ENCODE measurements at places on chromosomes 6 and 20. TPM values are rescaled to one million over a fixed set of nuclear protein-coding genes. Genes with fewer than 3 reads are reported as not detected.
A peak's percentile ranks its signal among the peaks of the same experiment; 100 is the strongest.

Gene MYCT1
- not detected for total RNA-seq

Gene CFAP61
- not detected for total RNA-seq

Gene KHDC1
- total RNA-seq = not detected

Gene AIF1
- total RNA-seq = not detected

DNA sequence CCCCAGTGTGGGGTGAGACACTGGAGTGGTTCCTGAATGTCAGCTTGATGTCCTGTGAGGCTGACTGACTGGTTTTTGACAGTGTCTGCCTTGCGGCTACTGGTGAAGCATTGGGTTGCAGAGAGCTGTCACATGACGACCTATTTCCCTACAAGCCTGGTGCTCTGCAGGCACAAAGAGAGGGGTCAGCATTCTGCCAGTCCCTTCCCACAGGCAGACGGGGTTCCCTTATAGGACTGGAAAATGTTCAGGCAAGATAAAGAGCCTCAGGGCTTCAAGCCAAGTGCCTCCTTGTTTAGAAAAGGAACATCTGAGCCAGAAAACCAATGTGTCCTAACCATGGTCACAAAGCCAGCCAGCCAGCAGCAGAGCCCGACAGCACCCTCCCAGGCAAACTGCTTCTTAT is 11.0 kb downstream of the LY86 start:
- DNase-seq = no peak

DNA sequence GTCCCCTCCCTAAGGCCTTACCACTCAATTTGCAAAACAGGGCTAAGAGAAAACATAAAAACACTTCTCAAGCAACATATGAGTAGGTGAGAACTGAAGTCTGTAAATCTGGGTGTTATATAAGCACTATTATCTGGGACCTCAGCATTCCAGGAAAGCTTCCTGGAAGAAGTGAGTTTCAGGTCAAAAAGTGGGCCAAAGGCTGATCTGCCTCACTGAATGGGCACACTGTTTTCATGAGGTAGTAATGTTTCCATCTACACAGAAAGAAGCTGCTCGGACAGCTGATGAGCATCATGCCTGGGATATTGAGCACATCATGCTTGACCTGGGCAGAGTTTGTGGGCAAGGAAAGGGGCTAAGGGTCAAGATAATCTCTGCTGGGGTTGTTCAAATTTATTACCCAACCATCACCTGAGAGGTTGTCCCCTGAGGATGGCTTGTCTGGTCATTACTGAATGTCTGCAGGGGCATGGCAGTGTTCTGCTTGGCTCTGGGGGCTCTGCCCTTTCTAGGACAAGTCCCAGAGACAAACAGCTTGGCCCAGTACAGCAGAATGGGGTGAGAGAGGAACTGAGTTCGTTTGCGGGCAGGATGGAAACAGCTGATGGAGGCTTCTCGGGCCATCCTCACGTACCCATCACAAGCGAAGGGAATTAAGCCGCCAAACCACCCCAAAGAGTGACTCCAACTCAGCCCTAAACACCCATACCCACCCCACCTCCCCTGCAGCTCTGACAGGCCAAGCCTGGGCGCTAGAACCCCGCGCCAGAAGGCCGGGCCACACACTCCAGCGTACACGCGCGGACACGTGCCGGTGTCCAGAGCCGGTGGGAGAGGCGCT is 1.2 kb upstream of the SYNJ2 start:
- no peak for DNase-seq

GRCh38 chr6:15960740-15961634 is 167.9 kb upstream of the MYLIP start:
- no peak for DNase-seq

GRCh38 chr6:142307963-142308748 is 6.3 kb downstream of the ADGRG6 start:
- DNase-seq = no peak

Gene SIRPG
- not detected for total RNA-seq

- DNase-seq = no peak
These were observed 33.8 kb upstream of the IER3 start for GRCh38 chr6:30778001-30778635.

DNA sequence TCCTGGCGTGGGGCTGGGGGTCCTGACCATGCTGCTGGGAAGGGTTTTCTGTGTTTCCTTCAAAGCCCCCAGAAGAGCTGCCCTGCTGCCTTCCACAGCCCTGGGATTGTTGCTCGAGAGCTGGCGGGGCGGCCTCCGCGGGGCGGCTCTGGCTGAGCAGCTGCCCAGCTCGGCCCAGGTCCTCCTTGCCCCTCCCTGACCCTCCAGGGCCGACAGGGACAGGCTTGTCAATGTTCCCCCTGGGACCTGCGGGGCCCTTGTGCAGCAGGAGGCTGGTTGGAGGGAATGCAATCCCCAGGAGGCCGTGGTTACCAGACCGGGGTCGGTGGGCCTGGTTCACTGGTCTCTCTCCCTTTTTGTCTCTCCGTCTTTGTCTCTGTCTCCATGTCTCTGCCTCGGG is 19.9 kb downstream of the GATA5 start:
- no peak for DNase-seq

GRCh38 chr6:90502866-90503407 is 83.9 kb downstream of the MAP3K7 start:
- peak; percentile 31 for DNase-seq

GRCh38 chr6:21587961-21588480 is 5.5 kb upstream of the SOX4 start:
- DNase-seq = peak; percentile 73

DNA sequence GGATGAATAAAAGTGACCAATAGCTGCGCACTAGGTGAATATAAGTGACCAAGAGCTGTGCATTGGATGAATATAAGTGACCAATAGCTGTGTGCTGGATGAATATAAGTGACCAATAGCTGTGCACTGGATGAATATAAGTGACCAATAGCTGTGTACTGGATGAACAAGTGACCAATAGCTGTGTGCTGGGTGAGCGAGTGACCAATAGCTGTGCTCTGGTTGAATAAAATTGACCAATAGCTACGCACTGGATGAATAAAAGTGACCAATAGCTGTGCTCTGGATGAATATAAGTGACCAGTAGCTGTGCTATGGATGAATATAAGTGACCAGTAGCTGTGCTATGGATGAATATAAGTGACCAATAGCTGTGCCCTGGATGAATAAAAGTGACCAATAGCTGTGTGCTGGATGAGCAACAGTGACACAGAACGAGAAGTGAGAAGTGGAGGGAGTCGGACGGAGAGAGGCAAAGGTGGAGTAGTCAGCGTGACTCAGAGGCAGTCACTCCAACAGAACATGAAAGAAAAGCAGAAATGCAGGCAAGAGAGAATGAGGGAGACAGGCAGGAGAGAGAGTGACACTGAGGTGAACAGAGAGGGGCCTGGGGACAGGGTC is 38.5 kb downstream of the RBM38 start:
- DNase-seq = no peak

GRCh38 chr20:20690676-20691476 is 21.6 kb downstream of the RALGAPA2 start:
- DNase-seq = no peak

- DNase-seq = no peak
These were observed 100.8 kb downstream of the MTFR2 start for GRCh38 chr6:136149311-136149710.

Gene CAGE1
- 0.16 TPM for total RNA-seq

GRCh38 chr20:59125836-59126235 is 37.8 kb upstream of the ZNF831 start:
- no peak for DNase-seq

Gene TMEM170B
- total RNA-seq = 0.42 TPM

- DNase-seq = no peak
These were observed 80.0 kb upstream of the TOP1 start for GRCh38 chr20:40948465-40949267.

Data from HT-29 (cell line).